Articular chondrocyte of knee joint (primary cell): ENCODE measurements at places on chromosomes 2 and 18. TPM values are rescaled to one million over a fixed set of nuclear protein-coding genes. Genes with fewer than 3 reads are reported as not detected.

Gene CHRND
- total RNA-seq = not detected in 2 replicates

Gene FHL2
- total RNA-seq = 202 and 504 TPM in 2 replicates

Gene RAMP1
- 6.8 TPM in 2 replicates for total RNA-seq

Gene KCTD18
- 27.8 and 31.2 TPM in 2 replicates for total RNA-seq

Gene CLK1
- total RNA-seq = 99.4 and 99.7 TPM in 2 replicates

Gene ANTXR1
- 393 and 403 TPM in 2 replicates for total RNA-seq

Gene SLC30A3
- under 0.01 TPM in 1 of 2 replicates, not detected in the other for total RNA-seq
